ENCODE measurements at places on chromosomes 1 and 21.
A peak's percentile ranks its signal among the peaks of the same experiment; 100 is the strongest.

- no peak for DNase-seq
Measured at GRCh38 chr1:23102289-23102688, 66.4 kb downstream of the LUZP1 start.

DNA sequence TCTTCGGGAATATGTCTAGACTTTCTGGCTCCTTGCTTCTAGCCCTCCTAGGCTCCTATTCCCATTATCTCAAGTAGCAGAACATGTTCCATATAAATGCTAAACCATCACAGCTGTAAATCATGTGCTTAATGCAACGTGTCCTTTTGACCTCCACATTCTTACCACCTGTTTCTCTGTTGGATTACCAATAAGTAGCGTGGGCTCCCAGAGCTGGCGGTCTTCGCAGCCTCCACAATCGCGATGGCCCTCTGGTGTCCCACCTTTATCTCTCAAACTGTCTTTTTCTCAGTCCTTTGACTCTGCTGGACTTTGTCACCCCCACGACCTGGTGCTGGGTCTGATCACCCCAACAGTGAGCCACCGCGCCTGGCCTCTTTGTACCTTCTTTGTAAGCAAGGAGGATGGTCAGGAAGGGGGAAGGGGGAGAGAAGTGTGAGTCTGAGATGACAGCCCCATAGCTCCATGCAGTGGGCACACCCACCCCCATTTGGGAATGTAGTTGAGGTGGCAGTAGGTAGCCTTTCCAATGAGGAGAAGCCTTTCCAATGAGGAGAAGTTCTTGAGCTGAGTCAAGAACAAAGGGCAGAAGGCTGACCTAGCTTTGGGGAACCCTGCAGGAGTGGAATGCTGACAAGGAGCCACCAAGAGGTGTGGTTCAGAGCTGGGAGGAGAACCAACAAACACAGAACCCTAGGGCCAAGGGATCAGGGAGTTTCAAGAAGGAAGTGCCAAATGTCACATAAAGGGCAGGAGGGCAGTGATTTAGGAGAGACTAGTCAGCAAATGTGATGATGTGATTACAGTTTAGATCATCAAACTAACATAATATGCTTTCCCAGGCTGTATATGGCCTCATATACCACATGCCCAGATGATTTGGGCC is 14.2 kb downstream of the TRAF5 start:
- DNase-seq: no peak

DNA sequence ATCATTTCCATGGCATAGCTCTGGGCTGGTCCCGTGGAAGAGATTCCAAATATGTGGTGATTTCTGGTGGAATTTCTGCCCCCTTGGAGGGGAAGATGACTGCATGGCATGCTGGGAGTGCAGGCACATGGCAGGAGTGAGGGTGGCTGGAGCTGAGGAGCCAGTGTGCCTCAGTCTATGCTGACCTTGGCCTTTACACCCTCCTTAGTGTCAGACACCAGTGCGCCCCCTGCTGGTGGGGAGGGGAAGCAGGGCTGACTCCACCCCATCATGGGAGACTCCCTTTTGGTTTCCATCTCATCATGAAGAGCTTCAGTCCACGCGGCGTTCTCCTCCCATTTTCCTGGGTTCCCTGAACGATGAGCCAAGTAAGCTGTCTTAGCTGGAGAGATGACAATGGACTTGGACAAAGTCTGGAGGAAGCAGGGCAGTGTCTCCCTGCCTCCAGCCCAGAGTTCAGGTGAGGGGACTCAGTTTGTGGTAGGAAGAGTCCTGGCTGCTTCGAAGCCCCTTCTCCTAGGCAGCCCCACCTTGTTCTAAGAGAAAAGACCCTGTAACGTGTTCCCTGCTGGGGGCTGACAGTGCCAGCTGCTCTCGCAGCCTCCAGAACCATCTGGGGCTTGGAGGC is 10.3 kb downstream of the ALX3 start:
- DNase-seq: peak; percentile 76

DNA sequence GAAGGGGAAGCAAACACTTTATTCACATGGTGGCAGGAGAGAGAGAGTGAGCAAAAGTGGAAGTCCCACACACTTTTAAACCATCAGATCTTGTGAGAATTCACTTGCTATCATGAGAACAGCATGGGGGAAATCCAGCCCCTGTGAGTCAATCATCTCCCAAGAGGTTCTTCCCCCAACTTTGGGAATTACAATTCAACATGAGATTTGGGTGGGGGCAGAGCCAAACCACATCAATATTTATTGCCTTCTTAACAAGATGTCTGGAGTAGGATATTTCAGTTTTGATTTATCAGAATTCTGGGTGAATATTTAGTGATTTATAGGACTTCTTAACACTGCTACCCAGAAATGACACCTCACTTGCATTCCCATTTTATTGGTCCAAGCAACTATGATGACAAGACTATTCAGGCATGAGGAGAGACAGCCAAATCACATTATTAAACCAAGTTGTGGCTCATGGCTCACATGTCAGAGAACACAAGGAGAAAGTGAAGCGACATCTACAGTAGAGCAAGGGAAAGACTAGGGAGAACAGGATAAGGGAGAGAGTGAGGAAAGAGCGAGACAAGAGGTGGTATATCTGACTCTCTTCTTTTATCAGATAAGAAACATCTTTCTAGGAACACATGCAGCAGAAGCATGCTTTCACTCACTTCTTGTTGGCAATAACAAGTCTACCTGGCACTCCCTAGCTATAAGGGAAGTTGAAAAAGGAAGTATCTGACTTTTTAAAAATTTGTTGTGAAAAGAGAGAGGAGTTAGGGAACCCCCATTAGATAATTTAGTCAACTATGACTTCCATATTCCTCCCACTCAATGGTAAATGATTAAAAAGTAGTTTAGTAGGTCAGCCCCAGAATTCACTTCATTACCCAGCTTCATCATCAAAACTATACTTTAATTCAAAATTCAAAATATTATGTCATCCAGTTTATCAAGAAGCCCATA is 36.6 kb upstream of the PTPRC start:
- no peak for DNase-seq

GRCh38 chr1:232204269-232204668 is 425.7 kb downstream of the SIPA1L2 start:
- no peak for DNase-seq

- peak; percentile 36 for DNase-seq
Measured at GRCh38 chr1:30911059-30911954, 2.7 kb upstream of the SDC3 start.

DNA sequence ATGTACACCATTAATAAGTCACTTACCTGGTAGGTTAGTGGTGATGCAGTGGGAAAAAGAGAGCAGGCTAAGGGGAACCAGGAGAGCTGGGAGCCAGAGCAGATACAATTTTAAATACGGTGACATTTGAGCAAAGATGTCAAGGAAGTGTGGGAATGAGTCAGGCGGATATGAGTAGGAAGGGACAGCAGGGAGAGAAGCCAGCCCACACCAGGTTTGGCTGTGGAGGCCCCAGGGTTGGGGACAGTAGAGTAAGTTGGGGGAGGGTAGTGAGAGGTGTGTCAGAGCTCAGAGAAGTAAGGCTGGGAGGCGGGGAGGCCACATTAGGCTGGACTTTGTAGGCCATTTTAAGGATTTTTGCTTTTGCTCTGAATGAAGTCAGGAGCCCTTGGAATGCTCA is 482.0 kb downstream of the DISC1 start:
- DNase-seq: no peak

Data from activated T-cell treated with anti-CD3 and anti-CD28 coated beads, Interleukin-2, amount 50 U/mL, for 1 hour (primary cell).